ENCODE measurements at places on chromosomes 1 and 21.

DNA sequence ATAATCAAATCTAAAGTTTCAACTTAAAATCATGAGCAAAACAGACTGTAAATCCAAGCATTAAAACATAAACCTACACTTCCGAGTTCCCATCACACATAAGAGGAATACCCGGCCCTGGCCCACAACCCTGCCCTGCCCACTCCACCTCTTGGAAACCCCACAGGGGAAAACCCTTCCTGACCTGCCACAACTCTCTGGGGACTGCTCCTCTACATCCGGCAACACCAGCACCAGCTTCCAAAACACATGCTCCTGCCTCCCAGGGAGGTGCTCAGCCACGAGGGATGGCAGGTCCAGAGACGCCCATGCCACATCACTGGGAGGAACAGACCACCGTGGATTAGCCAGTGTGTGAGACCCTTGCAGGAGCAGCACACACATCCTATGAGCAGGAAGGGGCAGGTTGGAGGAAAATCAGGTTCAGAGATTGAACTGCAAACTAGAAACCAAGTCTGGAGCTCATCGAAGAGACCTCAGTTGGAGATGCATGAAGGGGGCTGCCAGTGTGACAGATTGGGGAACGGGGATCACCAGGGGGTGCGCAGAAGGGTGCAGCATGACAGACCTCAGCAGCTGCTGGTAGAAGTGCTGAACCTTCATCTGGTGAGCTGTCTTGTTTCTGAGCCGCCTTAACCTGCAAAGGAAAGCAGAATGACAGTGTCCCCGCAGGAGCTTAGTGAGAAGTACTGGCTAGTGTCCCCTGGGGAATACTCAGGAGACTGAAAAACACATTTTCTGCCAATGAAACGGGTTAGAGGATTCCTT, 25.8 kb upstream of the LSS start:
- no peak for DNase-seq

DNA sequence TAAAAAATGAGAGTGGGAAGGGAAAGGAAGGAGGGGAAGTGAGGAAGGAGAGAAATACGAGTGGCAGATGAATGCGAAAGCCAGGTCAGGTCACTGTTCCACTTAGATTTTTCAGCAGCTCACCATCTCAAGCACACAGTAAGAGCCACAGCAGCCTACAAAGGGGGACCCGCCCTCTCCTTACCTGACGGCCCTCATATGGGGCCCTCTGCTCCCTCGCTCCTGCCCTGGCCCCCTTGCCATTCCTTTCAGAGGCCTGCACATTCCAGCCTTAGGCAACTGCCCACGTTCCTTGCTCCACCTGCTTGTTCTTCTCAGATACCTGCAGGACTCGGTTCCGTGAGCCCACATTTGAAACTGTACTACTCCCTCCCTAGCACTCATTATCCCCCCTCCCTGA, 22.0 kb downstream of the VPS26C start:
- no peak for DNase-seq

DNA sequence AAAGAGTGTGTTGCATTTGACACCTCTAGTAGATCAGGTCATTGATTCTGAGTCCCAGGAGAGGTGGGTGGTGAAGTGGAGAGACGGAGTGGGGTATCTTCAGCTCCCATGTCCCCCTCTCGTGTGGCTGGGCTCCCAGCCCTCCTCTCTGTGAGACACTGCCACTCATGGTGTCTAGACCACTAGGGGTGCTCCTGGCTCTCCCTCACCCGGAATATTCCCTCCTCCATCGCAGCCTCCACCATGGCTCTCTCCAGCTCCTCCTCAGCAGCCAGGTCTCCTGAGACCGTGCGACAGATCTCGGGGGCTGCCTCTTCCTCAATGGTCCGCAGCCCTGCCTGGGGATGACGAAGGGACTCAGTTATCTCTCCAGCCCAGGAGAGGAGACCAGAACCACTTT, 20.6 kb upstream of the KIF21B start:
- DNase-seq, result no peak

- no peak for DNase-seq
Measured at GRCh38 chr1:33390542-33390941, 40.4 kb downstream of the PHC2 start.

GRCh38 chr1:194078765-194079164, 892.4 kb upstream of the B3GALT2 start:
- no peak for DNase-seq

DNA sequence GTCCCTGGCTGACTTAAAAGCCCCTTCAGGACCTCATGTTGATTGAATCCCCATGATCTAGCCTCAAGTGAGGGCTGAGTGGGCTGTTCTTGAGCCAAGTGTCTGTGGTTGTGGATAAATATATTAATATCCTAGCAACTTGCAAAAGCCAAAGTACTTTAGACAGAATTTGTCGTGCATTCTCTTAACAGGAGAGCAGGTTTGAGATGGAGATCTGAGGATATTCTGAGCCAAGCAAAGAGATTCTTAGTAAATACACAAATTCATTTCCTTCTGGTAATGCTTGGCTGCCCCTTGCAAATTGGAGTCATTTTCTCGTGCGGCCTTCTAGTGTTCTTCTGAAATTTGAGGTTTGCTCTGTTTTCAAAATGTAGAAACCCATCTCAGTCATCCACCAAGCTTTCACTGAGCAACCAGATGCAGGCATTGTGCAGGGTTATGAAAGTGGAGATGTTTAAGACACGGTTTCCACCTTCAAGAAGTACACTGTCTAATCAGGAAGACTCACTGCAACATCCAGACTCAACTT, 242.1 kb upstream of the JUN start:
- no peak for DNase-seq

- no peak for DNase-seq
Measured at GRCh38 chr1:163877016-163877415, 555.3 kb downstream of the NUF2 start.

DNA sequence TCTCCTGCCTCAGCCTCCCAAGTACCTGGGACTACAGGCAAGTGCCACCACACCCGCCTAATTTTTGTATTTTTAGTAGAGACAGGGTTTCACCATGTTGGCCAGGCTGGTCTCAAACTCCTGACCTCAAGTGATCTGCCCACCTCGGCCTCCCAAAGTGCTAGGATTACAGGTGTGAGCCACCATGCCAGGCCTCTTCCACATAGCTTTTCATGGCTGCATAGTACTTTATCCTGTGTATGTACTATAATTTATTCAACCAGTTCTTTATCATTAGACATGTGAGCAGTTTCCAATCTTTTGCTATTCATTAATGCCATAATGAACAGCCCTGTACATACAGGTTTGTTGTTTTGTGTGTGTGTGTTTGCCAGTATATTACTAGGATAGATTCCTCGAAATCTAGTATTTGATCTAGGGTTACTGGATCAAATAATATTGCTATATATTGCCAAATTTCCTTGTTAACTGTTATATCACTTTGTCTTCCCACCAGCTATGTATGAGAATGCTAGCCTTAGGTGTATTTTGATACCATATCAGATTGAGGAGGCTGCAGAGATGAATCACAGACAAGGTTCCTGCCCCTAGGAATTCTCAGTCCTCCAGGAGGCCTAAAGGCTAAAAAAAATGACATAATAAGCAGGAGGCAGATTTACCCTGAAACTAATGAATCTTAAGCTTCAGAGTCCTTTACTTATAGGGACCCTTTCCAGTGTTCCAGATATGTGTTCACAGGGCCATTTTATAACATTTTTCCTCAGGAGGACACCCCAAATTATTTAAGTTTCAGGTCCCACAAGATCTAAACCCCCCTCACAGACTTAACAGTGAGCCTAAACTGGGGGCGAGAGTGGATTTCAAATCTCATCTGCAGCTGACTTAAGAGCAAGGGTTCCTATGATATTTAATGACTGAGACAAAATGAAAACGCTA, 2.1 kb upstream of the PDIK1L start:
- DNase-seq, result no peak

DNA sequence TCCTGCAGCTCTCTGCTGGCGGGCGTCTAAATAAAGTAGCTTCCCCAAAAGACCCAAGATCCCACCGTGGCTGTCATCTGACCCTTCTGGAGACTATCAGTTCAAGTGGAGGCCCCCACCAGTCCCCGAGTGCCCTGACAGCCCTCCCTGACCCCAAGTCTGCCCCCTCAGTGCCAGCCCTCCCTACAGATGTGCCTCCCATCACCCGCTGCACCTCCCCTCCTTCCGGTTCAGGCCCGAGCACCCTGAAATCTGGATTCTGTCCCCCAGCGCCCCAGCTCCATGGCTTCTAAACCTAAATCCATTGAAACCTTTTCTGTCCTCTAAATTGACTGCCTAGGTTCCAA, 595 bp downstream of the IL10RB start:
- DNase-seq, result no peak

DNA sequence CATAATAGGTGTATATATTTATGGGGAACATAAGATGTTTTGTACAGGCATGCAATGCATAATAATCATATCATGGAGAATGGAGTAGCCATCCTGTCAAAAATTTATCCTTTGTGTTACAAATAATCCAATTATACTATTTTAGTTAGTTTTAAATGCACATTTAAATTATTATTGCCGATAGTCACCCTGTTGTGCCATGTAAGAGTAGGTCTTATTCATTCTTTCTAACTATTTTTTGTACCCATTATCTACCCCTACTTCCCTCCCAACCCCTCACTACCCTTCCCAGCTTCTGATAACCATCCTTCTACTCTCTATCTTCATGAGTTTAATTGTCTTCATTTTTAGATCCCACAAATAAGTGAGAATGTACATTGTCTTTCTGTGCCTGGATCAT, 8.3 kb upstream of the VN1R5 start:
- no peak for DNase-seq

GRCh38 chr1:53550201-53550741, 91.1 kb downstream of the DMRTB1 start:
- no peak for DNase-seq

- no peak for DNase-seq
Measured at GRCh38 chr1:73475316-73475870, 722.6 kb downstream of the LRRIQ3 start.

GRCh38 chr1:245091818-245092637, 62.8 kb upstream of the KIF26B start:
- no peak for DNase-seq

- no peak for DNase-seq
Measured at GRCh38 chr1:17892851-17893250, 137.7 kb downstream of the ACTL8 start.

DNA sequence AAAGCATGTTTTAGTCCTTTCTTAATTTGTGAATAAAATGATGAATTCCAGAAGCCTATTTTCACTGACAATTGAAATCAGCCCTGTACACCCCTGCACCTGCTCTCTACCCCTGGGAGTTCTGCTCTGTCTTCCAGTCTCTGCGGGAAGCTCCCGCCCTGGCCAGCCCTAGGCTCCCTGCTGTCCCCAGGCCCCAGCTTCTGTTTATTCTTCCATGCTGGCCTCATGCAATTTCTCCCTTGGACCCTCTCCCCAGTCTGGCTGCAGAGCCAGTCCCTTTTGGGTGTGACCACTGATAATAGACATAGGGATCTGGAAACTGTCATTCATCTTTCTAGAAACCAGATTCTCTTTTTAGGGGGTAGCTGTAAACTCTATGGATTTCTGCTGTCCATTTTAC, 258.6 kb downstream of the GRIK3 start:
- no peak for DNase-seq

- no peak for DNase-seq
Measured at GRCh38 chr1:223737342-223737741, 25.0 kb downstream of the CAPN2 start.

GRCh38 chr1:8903908-8904650, 25.6 kb upstream of the ENO1 start:
- DNase-seq, result no peak

GRCh38 chr1:62250126-62250726, 55.6 kb downstream of the L1TD1 start:
- no peak for DNase-seq

DNA sequence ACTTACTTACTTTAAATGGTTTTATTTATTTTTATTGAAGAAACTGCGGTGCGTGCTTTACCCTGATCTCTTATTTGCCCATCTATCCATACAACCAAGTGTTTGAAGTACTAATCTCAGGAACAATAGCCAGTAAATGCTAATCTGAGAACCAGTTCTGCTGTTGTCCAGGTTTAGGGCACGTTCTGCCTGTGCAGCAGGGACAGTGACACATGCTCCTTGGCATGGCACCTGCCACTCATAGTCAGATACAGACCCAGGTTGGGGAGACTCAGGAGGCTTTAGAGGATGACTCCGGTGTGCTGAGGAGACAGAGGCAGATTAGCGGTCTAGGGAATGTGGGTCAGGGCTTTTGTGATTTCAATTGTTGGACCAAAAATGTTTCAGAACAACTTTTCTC, 83.6 kb downstream of the NRIP1 start:
- no peak for DNase-seq

GRCh38 chr1:88608139-88608943, 75.7 kb upstream of the PKN2 start:
- no peak for DNase-seq

All from stimulated activated CD8-positive, alpha-beta memory T cell treated with anti-CD3 and anti-CD28 coated beads, Interleukin-7, amount 100 ng/mL, for 48 hours (primary cell).